ENCODE measurements at places on chromosomes 2 and 18.

DNA sequence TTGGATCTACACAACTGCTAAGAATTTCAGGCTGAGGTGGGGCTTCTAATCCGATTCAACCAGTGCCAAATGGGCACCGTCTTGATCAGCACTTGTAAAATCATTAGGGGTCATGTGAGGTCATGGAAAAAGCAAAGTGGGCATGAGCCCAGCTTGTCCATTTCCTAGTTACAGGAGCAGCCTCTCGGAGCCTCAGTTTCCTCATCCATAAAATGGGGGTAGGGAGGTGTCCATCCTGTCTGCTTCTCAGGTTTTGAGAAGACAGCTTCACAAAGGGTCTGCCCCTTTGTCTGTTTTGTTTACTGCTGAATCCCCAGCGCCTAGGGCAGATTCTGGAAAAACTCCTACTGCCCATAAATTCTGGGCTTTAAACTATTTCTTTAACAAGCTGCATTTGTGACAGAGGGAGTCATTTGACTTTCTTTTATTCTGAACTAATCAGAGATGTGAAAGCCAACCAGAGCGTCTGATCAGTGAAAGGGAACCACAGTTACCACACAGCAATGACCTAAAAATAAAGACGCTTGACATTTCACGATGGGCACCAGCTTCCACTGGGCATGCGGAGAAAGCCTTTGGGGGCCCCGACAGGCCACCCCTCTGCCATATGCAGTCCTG lies 38.9 kb downstream of the DNMT3A start:
- DNase-seq: peak; percentile 58

- peak; percentile 67 for DNase-seq
These were observed 86.5 kb downstream of the XDH start for GRCh38 chr2:31328026-31328425.

DNA sequence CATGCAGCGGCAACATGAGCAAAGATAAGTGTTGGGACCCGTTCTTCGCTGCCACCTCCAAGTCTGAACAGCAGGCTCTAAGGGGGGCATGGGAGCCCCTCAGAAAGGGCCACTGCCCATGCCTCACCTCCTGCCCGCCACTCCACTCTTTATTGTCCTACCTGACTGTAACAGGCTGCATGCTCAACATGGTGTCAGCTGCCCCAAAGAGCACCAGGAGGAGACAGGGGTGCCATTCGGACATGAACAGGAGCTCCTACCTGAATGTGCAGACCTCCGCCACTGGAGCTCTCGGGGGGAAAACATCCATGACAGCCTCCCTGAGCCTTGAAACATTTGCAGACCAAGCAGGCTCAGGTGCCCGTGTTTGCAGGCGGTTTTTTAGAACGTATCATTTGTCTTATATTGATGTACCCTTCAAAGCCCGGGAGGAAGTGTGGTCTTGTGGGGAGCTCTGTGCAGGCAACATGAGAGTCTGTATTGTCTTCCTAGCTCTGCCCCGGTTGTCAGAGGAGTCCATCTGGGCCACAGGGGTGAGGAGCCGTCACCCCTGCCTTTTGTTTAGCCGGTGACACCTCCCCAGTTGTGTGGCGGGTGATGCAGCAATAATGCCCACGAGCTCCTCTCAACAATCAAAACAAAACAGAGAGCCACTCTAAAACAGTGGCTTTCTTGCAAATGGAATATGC lies 35.1 kb upstream of the CD8A start:
- DNase-seq: no peak

- no peak for DNase-seq
These were observed 2.7 kb downstream of the METTL5 start for GRCh38 chr2:169822036-169822435.

- peak; percentile 90 for DNase-seq
These were observed 156.8 kb upstream of the RBMS1 start for GRCh38 chr2:160650196-160651118.

DNA sequence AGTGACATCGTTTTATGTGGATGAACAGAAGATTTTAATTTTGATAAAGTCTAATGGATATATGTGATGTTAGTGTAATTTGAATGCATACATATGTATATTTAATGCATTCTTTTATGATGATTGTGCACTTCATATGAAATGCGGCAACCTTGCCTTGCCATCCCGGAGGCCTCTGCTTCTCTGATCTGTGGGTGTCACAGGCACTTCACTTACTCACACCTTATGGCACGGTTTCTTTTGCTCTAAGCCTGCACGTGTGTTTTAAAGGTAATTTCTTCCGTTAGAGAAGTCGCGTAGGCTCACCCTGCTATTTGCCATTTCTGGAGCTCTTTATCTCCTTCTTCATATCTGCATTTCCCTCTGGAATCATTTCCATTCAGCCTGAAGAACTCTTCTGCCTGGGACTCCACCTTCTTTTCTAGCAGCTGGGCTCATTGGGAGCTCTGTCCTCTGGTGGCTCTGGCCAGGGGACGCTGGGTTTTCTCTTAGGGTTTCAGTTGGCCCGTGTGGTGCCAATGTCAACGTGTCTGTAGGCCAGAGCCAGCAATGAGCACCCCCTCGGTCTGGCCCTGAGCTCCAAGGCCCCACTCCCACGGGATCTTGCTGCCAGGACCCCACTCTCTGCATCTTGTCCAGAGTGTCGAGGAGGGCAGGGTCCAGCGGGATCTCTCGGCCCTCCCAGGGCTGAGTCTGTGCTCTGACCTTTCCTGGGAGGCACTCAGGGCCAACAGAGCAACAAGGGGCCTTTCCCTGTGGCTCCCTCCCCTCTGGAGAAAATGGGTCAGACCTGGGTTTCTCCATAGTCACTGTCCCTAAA lies 97.3 kb downstream of the RTP5 start:
- no peak for DNase-seq

DNA sequence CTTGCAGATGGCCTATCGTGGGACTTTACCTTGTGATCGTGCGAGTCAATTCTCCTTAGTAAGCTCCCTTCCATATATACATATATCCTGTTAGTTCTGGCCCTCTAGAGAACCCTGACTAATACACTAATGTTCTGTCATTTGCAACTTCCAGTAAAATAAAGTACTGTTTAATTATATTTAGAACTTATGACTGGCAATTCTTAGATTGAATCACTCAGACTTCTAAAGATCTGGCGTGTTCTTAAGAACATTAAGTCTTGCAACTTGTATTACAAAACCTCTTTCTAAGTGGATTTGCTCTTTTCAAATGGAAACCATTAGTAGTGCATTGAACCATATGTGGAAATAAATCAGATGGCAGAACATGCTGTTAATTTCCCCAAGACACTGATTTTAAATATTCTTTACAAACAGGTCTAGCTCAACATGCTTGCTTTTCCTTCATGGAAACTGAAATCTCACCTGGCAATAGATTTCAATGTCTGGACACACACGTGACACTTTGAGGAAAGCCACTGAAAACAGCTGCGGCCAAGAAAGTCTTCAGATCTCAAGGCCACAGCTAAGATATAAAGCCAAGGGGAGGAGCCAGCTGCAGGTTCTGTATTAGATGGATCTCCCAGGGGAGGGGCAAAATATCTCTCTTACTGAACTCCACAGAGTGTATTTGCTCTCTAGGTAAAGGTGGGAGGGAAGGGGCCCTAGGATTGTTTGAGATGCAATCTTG lies 50.6 kb downstream of the PMAIP1 start:
- DNase-seq: peak; percentile 38

GRCh38 chr2:226336283-226336682 lies 463.3 kb downstream of the IRS1 start:
- DNase-seq: no peak

DNA sequence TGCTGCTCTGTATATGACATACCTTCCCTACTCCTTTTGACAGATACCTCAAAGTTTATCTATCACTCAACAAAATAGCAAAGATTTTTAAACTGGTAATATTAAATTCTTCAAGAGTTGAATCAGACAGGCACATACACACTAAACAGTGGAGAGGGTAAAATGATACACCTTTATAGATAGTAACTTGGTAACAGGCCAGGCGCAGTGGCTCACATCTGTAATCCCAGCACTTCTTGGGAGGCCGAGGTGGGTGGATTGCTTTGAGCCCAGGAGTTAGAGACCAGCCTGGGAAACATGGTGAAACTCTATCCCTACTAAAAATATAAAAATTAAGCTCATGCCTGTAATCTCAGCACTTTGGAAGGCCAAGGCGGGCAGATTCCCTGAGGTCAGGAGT lies 23.2 kb downstream of the ASXL2 start:
- DNase-seq: no peak

DNA sequence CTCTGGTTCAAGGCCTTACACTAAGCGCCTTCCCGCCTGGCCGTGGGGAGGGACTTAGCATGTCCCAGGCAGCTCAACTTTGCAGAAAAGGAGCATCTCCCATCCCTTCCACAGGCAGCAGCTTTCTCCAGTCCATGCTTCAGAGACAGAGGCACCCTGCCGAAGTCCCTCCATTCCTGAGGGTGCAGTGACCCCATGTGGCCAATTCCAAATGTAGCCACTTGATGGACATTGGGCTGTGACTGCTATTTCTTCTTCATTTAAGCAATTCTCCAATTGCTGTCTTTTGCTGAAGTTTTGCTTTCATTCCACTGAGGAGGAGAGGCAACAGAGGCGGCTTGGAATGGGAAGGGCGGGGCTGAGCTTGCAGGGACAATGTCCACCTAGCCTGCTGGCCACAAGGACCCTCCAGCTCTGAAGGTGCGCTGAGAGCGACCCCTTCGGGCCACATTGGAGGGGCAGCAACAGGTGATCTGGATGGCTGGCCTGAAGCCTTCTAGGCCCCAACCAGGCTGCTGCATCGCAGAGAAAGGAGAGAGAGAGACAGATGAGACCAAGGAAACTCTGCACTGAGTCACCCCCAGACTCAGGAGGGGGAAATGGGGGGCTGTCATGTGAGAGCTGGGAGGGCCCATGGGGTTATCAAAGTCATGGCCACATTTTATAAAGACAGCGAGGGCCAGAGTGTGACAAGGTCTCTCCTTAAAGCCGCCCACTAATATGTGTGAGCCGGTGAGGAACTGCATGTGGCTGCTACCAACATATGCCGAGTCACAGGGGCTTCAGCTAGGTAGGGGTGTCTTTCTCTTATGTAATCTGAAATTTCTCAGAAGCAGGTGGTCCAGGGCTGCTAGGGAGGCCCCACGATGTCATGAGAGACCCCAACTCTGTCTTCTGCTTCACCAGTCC lies 61.3 kb downstream of the LONRF2 start:
- peak; percentile 62 for DNase-seq

DNA sequence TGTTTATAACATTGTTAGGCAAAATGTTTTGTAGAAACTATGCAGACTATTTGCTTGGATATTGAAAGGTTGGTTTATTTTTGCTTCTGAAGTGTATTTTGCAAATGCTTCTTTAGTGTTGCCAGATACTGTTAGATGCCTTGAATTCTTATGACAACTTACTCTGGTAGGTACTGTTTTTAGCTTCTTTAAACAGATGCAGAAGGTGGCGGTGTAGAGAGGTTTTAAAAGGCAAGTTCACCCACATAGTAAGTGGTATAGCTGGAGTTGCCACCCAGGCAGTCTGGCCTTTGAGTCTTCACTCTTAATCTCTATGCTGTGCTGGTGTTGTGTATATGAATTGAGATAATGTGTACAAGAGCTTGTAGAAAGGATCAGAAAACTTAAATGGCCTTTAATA lies 3.6 kb downstream of the PCYOX1 start:
- DNase-seq: no peak

- peak; percentile 94 for DNase-seq
These were observed 24.5 kb upstream of the PEX13 start for GRCh38 chr2:60992985-60993392.

GRCh38 chr2:3169106-3169870 lies 208.3 kb downstream of the EIPR1 start:
- no peak for DNase-seq

GRCh38 chr2:39780825-39781600 lies 2.0 kb upstream of the THUMPD2 start:
- peak; percentile 76 for DNase-seq

DNA sequence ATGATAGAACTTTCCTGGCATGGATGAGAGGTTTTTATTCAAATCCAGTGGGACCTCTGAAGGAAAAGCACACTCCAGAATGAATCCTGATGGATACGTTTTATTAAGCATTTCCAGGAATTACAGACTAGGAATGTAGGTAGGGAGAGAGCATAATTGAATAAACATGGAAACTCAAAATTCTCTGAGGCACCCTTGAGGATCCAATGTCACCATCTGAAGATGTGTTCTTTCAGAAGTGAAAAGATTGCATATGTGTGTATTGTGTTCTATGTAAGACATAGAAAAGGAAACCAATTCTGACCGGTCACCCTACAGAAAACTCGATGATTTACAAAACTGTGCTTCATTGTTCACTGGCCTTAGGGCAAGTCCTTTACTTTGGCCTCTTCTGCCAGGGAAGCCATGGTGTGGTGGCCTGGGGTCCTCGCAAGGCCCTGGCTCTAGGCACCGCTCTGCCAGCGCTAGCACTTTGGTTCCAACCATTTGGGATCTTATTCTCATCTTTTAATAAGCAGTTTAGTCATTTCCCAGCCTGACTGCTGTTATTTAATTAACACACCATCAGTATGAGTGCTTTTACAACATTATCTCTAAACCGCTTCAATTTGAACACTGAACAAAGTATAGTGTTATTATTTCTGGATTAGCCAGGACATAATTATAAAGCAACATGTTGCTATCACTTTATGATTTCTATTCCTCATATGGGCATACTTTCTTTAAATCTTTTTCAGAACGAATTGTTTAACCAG lies 4.5 kb upstream of the GKN1 start:
- no peak for DNase-seq

DNA sequence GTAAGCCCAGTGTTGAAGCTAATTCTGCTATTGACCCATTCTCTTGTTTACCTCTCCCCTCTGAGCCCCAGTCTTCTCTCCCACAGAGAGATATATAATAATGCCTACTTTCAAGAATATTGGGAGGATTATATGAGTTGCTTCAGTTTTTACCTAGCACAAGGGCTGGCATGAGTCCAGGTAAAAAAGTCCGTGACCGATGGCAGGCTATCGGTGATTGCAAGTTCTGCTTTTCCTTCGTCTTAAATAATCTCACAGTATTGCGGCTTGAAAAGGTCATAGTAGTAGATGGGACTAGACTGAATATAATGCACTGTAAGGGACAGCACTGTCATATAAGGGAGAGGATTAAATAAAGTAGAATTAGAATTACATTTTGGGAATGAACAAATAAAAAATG lies 77.6 kb downstream of the KIF5C start:
- DNase-seq: no peak

GRCh38 chr2:104690255-104690984 lies 163.5 kb upstream of the POU3F3 start:
- no peak for DNase-seq

GRCh38 chr2:208006337-208006736 lies 19.0 kb downstream of the PLEKHM3 start:
- DNase-seq: no peak

All from suppressor macrophage treated with lipopolysaccharide for 1 hour (primary cell).